ENCODE measurements at places on chromosomes 4 and X.

- DNase-seq, result no peak
Observed at GRCh38 chrX:69110116-69110530, 55.1 kb downstream of the PJA1 start.

DNA sequence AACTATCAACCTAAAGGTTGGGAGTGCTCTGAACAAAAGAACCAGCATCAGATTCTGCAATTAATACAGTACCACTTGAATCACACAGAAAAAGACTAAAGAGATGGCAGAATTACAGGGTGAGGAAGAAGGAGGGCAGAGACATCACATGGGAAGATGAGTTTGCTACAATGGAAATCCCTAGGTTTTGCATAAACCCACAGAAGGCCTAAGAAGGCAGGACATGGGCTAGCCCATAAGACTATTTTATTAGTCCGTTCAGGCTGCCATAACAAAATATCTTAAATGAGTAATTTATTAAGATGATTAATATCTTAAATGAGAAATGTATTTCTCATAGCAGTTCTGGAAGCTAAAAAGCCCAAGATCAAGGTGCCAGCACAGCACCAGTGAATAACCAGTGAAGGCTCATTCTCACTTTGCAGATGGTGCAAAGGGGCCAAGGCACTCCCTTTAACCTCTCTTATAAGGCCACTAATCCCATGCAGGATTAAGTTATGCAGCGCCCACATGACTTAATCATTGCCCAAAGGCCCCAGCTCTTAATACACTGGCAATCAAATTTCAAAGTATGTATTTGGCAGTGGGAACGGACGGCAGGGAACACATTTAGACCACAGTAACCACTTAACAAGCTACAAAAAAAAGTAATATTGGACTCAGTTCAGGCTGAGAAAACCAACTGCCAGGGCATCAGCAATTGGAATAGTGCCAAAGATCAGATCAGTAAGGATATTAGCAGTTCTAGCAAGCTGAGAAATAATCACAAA lies 47.6 kb upstream of the NEUROG2 start:
- no peak for DNase-seq

DNA sequence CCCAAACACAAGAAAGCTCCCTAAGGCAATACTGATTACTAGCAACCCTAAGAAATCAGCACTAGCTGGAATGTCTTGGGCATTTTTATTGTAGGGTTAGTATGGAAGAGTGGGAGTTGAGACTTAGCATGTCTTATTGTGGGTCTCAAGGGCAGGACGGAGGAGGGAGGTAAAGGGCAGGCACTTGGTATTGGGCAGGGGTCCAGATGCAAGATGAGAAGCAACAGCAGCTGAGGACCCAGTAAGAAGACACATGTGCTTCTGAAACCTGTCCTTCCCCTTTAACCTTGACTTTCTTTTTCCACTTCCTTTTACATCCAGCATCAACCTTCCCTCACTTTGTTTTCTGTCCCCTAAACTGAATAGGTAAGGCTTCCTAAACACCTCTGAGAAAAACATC lies 37.4 kb downstream of the LARP7 start:
- no peak for DNase-seq

DNA sequence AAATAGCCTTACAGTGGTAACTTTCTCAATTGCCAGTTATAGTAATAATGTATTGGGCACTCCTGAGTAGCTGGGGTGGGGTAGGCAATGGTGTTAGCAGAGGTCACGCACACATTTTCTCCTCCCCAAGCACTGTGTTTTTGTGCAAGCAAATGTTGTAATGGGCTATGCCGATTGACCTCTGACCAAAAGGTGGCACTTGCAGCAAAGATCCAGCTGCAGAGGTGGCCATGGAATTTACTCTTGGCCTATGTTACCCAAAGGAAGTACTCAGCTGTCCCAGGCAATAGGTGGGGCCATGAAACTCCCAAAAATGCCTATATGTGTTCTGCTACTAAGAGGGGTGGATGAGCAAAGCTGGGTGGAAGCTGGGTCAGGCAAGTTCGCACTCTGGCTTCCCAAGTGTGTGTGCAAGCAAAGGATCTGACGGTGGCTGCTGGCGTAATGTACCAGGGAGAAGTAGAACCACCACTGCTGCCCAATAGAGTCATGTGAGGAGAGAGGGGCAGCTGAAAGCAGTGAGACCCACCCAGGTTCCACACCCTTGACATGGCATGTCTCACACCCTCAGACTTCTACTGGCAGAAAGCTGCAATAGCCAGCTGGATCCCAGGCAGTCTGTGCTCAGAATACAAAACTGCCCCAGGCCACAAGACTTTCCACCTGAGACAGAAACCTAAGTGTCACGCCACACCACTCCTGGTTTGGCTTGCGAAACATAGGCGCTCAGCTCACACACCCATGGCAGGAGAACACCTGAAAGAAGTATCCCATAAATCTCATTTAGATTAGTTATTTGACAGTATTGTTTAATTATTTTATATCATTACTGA lies 353.3 kb upstream of the EMCN start:
- no peak for DNase-seq

- no peak for DNase-seq
Observed at GRCh38 chrX:131764216-131764615, 220.3 kb downstream of the OR13H1 start.

GRCh38 chr4:38785041-38785790 lies 2.4 kb upstream of the TLR10 start:
- no peak for DNase-seq

DNA sequence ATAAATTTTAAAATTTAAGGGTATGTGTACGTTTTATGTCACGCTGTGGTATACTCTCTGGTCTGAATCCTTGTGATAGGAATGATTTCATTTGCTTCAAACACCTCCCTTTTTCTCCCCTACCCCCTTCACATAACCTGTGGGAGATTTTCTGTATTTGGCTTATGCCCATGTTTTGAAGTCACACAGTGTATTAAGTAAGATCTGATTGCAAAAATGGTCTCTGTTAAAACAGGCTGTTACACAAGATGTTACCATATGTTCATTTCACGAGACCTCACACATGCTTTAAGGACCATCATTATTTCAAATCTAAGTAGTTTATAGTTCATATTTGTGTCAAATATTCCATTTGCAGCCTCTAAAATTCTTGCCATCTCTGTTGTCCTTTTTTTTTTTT lies 63.5 kb downstream of the TMEM131L start:
- DNase-seq, result no peak

DNA sequence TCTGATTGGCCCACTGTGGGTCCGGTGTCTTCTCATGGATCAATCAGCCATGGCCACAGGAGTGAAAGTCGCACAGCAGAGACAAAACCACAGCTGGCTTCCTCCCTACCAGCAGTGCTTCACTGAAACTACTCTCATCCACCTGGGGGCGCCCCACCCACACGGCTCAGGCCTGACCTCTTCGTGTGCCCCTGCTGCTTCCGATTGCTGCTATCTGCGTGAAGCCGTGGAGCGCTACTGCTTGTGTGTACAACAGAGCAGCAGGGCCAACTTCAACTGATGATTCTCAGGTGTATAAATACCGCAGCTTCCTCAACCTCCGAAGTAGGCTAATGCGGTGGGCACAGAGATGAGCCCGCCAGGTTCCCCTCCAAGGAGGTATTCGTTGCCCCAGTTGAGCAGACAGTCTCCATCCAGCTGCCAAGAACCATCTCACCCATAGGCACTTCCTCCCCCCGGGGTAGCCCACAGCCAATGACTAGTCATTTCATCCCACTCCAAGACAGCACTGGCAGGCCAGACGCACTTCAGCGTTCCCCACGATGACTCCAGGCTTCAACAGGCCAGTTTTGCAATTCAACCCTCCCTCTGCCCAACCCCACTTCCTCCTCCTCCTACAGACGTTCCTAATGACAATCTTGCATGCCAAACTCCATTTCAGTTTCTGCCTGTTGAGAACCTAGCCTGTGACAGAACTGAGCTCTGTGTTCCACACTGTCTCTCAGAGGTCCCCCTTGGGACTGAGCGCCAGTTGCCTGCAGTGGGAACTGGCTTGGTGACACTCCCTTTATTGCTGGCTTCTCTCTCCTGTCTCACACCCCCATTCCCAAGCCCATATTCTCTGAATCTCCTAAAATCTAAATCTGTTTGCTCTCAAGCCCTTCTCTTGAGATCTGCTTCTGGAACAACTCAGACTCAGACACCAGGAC lies 41.3 kb upstream of the ATP6AP2 start:
- DNase-seq, result peak; percentile 23

- DNase-seq, result no peak
Observed at GRCh38 chr4:41935652-41936021, 408 bp downstream of the TMEM33 start.

DNA sequence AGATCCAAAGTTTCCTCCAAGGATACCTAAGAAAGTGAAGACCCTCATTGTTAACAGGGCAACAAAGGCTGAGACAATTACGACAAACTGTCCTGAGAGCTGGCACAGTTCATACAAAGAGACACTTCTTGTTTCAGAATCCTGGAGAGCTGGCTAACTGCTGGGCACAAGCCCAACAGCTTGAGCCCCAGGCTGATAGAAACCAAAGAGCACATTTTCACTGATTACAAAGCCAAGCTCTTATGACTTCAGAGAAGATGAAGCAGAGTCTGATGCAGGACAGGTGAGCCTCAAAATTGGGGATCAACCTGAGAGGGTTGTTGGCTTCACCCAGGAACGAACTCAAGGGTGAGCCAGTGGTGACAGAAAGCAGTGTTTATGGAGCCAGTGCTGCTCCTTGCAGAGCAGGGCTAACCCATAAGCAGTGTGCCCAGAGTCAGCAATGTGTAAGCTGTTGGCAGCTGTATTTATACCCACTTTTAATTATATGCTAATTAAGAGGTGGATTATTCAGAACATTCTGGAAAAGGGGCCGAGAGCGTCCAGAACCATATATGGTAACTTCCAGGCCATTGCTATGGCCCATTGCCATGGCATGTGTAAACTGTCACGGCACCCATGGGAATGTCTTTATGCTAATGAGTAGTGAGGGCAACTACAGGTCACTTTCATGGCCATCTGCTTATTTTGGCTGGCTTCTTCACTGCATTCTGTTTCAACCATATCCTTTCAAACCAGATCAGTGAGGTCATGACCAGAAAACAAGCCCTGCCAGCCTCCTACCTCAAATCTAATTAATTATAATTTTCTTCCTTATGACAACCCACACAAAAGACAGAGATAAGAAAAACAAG lies 183.7 kb downstream of the EVC2 start:
- no peak for DNase-seq

GRCh38 chrX:39840133-39840532 lies 257.6 kb downstream of the BCOR start:
- DNase-seq, result no peak

DNA sequence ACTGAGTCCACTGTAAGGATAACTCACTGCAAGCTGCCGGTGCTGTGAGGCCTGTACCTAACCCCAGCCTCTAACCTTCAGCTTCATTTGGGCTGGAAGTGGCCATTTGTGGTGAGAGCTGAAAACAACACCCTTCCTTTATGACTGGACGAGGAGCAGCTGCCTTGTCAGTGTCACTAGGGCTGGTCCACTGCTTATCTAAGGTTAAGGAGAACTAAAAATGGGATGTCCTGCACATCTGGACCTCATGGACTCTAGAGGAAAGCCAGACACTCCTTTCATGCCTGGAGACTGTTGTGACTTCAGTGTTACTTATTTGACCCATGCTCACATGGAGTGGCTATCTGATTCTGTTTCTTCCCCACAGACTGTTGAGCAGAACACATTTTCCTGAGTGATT lies 139.9 kb downstream of the ZNF518B start:
- DNase-seq, result no peak

GRCh38 chrX:74536832-74537371 lies 77.5 kb downstream of the RLIM start:
- DNase-seq, result peak; percentile 25

- no peak for DNase-seq
Observed at GRCh38 chrX:107496786-107497185, 47.3 kb downstream of the FRMPD3 start.

GRCh38 chrX:138866643-138867042 lies 155.1 kb upstream of the FGF13 start:
- DNase-seq, result no peak

DNA sequence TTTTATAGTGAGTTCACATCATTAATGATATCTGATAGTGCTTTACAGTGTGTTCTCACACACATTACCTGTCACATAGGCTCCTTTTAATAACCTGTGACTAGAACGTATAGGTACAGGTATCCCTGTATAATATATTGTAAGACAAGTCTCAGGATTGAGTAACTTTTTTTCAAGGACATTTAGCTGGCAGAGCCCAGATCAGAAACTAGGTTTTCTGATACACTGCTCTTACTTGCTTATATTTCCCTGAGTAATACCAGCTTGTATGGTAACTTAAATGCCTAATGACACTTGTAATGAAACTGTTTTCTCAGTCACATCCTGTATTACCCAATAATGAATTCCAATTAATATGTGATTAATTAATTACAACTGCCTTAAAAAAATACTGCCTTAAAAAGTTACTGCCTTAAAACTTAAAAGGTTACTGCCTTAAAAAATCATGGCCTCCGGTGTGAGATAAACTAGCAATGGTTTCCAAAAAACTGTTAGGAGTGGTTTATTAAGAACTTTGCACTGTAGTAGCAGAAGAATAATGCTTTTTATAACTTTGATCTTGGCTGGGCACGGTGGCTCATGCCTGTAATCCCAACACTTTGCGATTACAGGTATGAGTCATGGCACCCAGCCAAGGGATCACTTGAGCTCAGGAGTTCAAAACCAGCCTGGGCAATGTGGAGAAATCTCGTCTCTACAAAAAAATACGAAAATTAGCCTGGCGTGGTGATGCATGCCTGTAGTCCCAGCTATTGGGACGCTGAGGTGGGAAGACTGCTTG lies 11.9 kb downstream of the COPS4 start:
- no peak for DNase-seq

GRCh38 chrX:120668357-120668756 lies 38.5 kb upstream of the C1GALT1C1 start:
- DNase-seq, result no peak

DNA sequence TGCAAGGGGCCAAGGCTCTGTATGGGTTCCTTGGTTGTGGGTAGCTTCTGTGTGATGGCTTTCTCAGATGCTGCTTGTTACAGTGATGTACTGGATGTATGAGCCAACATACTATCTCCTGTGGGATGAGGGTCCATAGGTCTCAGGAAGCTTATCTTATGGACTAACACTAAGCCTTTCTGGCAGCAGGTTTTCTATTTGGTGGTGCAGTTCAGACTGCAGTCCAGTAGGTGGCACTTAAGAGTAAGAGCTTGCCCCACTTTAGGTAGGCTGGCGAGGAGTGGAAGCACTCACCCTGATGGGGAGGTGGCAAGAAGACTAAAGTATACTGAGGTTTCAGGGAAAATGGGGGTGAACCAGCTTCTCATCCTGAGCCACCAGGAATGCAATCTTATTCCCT lies 306.7 kb upstream of the MAOA start:
- DNase-seq, result no peak

GRCh38 chrX:10636337-10636736 lies 16.0 kb upstream of the MID1 start:
- no peak for DNase-seq

GRCh38 chr4:34953145-34953799 lies 1291.0 kb downstream of the ARAP2 start:
- DNase-seq, result no peak

GRCh38 chr4:178941975-178942374 lies 1499.7 kb upstream of the AGA start:
- DNase-seq, result no peak

GRCh38 chrX:30795981-30796958 lies 92.8 kb downstream of the TAB3 start:
- DNase-seq, result no peak

- DNase-seq, result no peak
Observed at GRCh38 chr4:172202480-172203076, 389.4 kb downstream of the GALNTL6 start.

GRCh38 chr4:73918058-73918457 lies 48.9 kb downstream of the CXCL1 start:
- no peak for DNase-seq

- DNase-seq, result no peak
Observed at GRCh38 chr4:146049802-146050201, 111.2 kb upstream of the ZNF827 start.

GRCh38 chrX:127459790-127460189 lies 592.4 kb downstream of the ACTRT1 start:
- DNase-seq, result no peak
